ENCODE measurements at places on chromosomes 2 and 18.

GRCh38 chr2:62370321-62371250 is 135.4 kb downstream of the TMEM17 start:
- DNase-seq = no peak

DNA sequence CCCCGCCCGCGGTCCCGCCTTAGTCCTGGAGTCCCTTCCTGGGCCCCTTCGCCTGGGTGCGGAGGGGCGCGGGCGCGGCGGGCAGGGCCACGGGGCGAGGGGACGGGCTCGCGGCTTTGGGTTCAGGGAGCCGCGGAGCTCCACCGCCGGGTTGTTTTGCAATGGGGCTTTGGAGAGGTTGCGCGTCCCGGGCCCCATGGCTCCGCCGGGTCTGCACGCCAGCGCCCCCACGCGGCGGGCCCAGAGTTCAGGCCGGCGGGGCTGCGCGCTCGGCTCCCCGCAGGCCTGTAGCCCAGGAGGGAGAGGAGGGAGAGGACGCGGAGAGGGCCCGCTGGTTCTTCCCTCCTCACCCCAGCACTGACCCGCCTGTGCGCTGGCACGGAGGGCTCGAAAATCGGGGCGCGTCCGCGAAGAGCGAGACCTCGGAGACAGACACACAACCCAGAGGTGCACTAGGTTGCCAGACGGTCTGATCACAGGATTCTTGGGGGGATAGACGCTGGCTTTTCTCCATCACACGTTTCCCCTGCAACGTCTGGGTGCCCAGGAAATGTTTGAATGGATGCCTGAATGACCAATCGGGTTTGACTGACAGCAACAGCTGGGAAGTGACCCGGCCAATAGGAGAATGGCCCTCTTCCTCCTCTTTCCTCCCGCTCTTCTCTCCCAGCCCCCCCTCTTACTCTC is 4.9 kb upstream of the SIX2 start:
- no peak for DNase-seq

- no peak for DNase-seq
Measured at GRCh38 chr18:23536204-23536603, 32.9 kb downstream of the RMC1 start.

DNA sequence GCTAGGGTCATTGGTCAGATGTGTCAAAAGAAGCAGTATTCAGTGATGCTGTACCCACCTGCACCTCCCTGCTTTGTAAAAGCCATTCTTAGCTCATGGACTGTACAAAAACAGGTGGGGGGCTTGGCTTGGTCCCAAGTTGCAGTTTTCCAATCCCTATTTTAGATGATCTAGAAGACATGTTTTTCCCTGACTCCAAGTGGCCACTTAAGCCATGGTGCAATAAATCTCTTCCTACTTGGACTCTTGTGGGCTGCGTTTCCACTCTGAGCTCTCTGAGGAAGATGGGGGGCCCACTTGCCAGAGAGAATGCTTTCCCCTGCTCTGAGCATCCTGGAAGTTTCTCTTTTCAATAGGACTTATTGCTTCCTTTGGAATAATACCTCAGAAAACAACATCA is 57.0 kb upstream of the SPP2 start:
- no peak for DNase-seq

DNA sequence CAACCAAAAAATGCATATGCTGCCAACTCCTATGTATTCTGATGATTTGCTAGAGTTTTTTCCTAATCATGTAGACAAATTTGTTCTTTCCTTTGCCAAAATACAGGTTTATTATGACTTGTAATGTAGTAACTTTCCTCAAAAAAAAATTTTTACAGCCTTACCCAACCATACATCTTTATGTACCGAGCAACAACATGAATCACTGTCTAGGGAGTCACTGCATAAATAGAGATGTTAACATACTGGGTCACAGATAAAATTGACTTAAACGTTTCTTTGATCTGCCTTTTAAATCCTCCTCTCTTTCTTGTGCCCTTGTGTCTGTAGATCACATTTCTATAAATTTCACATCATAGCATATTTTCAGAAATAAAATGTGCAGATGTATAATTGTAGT is 143.6 kb downstream of the MBD2 start:
- DNase-seq = no peak

GRCh38 chr2:44680424-44680971 is 261.0 kb upstream of the SIX3 start:
- DNase-seq = no peak

- no peak for DNase-seq
Measured at GRCh38 chr2:224954980-224955379, 87.3 kb downstream of the DOCK10 start.

- DNase-seq = no peak
Measured at GRCh38 chr2:132904142-132904842, 234.3 kb upstream of the LYPD1 start.

DNA sequence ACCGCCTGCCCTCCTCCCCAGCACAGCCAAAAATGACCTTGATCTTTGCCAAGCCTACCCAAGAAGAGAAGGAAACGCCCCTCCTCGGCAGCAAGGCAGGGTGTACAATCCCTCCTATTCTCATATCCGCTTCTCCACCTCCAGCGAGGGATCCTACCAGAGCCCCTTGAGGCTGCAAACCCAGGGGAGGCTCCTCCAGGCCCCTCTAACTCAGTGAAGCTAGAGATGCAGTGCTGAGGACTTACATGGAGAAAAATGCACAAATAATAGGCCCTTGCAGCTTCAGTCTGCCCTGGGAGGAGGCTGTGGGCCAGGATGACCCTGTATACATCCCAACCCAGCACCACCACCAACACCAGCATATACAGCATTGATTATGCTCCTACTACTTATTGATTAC is 46.9 kb upstream of the POMC start:
- no peak for DNase-seq

- DNase-seq = no peak
Measured at GRCh38 chr2:241812730-241813643, 4.0 kb downstream of the NEU4 start.

DNA sequence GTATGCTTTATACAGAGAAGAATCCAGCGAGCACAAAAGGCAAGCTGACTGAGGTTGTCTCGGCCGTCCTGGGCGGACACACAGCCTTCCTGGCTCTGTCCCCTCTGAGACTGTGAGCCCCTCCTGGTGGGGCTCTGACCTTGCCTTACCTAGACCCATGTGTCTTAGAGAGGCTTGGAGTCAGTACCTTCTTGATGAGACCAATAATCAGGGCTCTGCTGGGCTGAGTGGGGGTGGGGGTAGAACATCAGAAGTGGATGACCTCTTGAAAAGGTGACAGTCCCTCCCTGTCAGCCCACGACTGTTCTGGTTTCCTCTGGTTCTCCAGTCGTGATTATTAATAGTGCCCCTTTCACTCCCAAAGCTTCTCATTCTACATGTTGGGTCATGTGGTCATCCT is 31.2 kb downstream of the TWIST2 start:
- DNase-seq = no peak

- no peak for DNase-seq
Measured at GRCh38 chr18:54215069-54215468, 9.4 kb downstream of the MBD2 start.

DNA sequence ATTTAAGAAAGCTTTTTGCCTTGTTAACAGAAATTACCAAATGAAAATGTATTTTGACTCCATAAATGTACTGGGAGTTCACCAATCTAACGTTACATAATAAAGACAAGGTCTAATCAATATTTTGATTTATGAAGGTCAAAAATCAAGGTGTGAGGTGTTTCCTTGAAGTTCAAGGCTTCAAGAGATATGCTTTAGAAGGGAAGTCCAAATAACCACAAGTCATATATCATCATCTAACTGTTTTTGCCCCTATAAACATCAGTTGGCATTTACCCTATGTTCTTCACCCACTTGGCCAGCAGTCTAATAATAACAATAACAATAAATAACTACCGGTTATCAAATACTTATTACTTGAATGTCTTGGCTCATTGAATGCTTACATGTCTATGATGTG is 196.1 kb upstream of the ID2 start:
- DNase-seq = no peak

GRCh38 chr2:69298261-69298660 is 88.8 kb downstream of the GFPT1 start:
- DNase-seq = no peak

DNA sequence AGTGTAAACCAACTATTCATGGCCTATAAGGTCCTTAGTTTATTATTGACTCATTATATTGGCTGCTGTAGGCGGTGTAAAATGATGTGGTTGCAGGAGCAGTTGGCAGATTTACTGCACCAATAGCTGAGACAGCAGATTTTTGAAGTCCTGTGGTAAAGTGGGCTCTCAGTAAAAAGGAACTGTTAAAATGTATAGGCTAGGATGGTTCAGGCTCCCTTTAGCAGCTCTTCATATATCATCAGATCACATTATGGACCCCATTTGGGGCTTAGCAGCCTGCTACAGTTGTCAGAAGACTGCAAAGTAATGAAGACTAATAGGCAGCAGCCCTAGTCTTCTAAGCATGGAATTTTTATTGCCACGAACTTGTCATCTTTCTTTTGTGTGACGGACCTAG is 27.8 kb downstream of the MTX2 start:
- DNase-seq = no peak
